ENCODE measurements at places on chromosomes 3 and 15.

GRCh38 chr3:69856965-69857705 is 117.9 kb downstream of the MITF start:
- DNase-seq = no peak

DNA sequence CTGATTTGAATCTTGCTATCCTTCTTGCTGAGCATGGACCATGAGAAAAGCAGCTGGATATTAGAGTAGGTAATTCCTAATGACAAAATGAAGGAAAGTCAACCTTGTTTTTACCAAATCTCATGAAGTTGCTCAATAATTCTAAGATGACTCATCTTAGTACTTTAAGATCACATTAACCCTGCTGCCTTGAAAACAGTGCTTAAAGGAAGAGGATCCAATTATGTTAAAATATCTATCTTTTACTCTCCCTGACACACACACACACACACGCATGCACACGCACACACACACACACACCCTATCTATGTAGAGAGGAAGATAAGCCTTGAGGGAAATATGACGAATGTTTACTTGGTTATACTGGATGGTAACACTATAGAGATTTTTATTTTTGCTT is 16.0 kb upstream of the MYO1E start:
- no peak for DNase-seq

GRCh38 chr3:172478116-172478515 is 29.9 kb upstream of the GHSR start:
- DNase-seq = no peak

GRCh38 chr3:123158899-123159390 is 42.8 kb upstream of the SEC22A start:
- DNase-seq = no peak

DNA sequence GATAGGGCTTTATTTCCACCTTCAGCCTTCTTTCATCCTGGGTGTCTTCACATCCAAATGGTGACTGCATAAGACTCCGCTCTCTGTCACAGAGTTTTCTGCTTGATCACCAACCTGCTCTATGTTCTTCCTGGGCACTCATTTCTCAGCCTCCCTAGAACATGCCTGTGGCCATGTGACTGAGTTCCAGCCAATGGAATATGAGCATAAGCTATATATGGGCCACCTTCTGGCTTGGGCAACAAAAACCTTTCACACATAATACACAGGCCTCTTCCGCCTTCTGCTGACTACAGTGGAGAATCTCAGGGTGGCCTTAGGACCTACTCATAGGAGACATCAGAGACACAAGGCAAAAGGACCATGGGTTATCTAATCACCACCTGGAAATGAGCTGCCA is 51.2 kb upstream of the MED12L start:
- no peak for DNase-seq

- no peak for DNase-seq
Measured at GRCh38 chr15:54839379-54839778, 357.4 kb downstream of the RSL24D1 start.

DNA sequence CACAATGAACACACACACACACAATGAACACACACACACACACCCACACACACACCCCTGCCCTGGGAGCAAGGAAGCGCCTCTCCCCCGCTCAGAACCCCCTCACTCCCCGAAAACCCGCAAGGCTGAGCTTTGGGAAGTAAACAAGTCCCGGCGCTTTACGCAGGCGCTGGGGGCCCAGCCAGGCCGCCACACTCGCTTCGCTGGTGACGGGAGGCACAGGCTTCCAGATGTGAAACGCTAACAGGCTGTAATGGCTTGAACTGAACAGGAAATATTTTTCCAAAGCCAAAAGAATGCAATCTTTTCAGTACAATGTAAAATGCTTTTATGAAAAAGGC is 122.7 kb upstream of the IGF1R start:
- no peak for DNase-seq

DNA sequence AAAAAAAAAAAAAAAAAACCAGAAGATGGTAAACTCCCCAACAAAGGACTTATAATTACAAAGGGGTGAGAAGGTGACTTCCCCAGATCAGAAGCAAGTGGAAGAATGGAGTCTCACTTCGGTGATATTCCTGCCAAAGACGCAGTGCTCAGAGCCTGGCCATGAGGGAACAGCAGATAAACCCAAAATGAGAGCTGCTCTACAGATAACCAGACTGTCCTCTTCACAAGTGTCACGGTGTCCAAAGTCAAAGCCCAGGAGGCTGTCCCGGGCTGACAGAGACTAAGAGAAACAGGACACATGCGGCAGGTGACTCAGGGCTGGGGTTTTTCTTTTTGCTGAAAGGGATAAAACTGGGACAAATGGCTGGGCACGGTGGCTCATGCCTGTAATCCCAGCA is 48.8 kb downstream of the HMCES start:
- no peak for DNase-seq

GRCh38 chr3:152139651-152140050 is 129.1 kb upstream of the MBNL1 start:
- no peak for DNase-seq
